ENCODE measurements at places on chromosomes 11 and 22.
A peak's percentile ranks its signal among the peaks of the same experiment; 100 is the strongest.

DNA sequence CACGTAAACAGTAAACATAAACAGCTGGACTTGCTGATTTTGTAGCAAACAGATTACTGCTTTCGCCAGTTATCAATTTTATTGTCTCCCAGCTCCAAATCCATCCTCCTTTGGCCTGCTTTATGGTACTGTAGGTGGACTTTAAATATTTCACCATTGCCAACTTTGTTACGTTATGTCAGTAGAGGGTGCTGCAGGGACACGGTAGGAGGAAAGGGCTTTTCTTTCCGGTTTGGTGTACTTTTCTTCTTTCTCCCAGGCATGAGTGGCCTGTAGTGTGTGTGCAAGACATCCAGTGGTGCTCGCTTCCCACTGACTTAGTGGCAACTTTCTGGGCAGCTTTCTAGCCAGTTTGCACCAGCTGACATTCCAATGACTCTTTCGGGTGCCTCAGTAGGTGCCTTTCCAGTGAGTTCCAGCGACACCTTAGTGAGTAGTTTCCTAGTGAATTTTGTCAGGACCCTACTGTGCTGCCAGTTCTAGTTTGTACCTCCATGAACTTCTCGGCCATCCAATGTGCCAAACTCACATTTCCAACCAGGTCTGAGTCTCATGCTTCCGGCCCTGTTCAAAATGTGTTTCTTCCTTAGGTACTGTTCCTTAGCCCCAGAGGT is 267.6 kb upstream of the TENM4 start:
- DNase-seq: peak; percentile 50

DNA sequence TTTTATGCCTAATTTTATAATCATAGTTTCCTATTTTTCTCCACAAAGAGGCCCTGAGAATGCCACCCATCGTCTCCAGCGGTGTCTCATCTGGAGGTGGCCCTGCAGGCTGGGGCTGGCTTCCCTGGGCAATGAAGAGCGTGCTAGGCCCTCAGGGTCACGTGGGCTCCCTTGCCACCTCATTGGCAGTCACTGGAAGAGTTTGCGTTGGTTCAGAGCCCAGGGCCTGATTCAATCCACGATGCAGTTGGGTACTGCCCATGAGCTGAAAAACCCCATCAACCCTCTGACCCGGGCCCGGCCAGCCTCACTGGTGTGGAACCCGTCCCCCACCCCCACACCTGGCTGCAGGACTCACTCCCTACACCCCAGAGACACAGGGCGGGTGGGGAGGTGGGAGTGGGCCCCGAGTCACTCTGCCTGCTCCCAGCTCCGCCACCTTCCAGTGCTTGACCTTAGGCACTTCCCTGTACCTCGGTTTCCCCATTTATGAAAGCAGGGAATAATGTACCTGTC is 43.4 kb upstream of the A4GALT start:
- DNase-seq: no peak

- DNase-seq: no peak
Observed at GRCh38 chr22:43921370-43921769, 2.2 kb upstream of the PNPLA3 start.

- DNase-seq: no peak
Observed at GRCh38 chr22:35625763-35626432, 8.8 kb upstream of the MB start.

DNA sequence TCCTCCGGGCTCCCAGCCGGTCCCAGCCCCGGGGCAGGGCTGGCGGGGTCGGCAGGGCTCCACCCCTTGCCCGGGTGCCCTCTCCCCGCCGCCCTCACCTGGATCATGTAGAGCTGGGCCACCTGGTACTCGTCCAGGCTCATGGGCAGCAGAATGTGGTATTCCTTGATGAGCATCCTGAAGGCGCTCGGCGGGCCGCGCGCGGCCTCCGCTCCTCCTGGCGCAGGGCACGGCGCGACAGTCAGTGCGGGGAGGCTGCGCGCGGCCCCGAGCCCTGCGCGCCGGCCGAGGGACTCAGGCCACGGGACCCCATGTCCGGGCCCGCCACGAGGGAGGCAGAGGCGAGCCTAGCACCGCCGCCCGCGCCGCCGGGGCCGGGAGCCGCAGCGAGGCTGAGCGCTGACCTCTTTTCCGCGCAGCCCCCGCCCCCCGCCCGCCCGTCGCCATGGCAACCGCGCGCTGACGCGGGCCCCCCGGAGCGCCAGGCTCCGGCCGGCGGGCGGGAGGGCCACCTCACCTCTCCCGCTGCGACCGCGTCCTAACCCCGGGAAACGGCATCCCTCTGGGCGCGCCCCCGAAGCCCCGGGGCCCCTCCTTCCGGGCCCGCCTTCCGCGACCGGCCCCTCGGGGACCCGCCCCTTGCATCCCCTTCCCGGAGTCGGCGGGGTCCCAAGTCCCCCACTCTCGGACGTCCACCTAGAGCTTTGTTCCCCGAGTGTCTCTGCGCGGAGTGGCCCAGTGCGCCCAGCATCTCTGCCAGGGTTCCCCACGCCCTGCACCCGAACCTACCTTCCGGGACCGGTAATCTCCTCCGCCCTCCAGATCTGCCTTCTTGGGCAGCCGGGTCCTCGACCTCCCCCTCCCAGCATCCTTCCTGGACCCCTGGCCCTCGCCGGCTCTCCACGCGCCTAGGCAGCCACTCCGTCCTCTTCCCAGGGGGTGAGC is 886 bp downstream of the PITPNM1 start:
- DNase-seq: peak; percentile 58

- no peak for DNase-seq
Observed at GRCh38 chr11:111749646-111750045, 16.5 kb downstream of the PPP2R1B start.

- DNase-seq: no peak
Observed at GRCh38 chr22:48603621-48604320, 1223.9 kb downstream of the BRD1 start.

DNA sequence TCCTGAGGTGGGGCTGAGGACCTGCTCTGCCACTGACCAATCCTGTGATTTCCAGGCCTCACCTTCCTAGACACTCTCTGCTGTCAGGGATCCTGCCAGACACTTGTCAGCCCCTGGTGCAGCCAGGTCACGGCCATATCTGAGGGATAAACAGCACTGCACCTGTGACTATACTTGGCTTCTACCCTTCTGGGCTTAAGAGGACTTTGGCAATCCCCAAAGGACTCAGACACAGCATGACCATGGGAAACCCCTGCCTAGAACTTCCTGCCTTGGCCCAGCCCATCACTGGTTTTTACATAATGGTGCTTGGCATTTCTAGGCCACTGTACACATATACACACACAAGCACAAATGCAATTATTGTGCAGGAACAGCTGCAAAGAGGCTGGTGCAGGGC is 11.6 kb upstream of the OLFML1 start:
- no peak for DNase-seq

DNA sequence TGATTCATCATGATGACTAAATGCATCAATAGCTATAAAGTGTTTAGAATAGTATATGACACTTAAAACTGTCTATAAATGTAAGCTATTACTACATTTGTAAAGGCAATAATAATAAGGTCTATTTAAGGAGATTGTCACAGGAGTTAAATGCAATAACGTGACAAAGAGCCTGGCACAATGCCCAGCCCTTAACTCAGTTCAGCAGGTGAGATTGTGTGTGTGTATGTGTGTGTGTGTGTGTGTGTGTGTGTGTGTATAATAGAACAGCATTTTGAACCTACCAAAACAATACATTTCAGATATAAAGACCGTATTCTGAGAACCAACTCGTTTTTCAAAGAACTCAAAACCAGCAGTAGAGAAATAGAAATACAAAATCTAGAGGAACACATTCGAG is 177.5 kb downstream of the MYO18B start:
- DNase-seq: no peak

Data from HEK293T (cell line).